ENCODE measurements at places on chromosomes 4 and X.

DNA sequence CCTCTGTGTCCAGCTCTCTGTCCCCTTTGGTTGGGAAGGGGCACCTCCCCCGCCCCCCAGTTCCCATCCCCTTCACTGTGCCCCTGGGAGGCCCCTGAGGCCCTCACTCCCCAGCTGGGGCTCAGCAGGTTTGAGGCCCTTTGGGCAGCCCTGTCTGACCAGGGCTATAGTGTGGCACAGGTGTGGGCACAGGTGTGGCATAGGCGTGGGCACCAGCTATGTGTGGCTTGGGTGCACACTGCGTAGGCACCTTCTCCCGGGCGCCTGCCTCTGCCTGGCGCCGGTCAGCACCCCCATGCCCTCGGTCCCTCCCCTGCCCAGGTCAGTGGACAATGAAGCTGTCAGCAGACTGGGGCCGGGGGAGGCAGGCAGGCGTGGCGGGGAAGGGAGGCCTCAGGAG, 7.5 kb upstream of the FGFR3 start:
- DNase-seq: no peak

DNA sequence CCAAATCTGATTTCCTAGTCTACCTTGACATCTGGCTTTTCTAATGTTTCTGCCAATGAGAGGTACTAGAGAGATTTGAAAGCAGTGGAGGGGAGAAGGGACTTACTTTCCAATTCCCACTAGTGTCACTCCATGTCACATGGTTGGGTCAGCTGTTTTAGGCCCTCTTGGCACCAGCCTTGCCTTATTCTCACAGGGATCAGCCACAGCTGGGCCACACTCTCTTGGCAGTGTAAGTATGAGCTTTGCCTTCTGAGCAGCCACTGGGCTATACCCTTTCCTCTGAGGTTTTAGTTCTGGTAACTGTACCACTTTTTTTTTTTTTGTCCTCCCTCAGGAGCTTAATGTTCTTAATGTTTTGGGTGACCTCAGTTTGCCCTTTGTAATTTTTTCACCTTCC, 10.2 kb upstream of the ADH1C start:
- no peak for DNase-seq

GRCh38 chrX:10821293-10821692, 200.9 kb upstream of the MID1 start:
- no peak for DNase-seq

- no peak for DNase-seq
Observed at GRCh38 chr4:13182133-13182532, 302.0 kb downstream of the RAB28 start.

DNA sequence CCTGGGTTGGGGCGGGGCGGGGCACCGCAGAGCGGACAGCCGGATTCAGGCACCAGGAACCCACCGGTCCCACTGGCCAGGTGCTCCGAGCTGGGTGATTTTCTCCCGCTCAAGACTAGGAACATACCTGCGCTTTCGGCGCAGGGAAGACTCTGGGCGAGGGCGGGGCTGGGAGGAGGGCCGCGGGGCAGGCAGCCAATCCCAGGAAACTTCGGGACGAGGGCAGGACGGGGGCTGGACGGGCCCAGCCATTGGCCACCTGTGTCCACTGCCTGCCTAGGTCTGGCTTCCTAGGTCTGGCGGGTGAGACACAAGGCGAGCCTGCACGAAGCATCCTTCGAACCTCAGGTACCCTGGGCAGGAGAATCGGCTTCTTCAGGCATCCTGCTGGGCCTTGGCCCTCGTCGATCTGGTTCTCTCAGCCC, 274 bp upstream of the ERVMER34-1 start:
- no peak for DNase-seq

DNA sequence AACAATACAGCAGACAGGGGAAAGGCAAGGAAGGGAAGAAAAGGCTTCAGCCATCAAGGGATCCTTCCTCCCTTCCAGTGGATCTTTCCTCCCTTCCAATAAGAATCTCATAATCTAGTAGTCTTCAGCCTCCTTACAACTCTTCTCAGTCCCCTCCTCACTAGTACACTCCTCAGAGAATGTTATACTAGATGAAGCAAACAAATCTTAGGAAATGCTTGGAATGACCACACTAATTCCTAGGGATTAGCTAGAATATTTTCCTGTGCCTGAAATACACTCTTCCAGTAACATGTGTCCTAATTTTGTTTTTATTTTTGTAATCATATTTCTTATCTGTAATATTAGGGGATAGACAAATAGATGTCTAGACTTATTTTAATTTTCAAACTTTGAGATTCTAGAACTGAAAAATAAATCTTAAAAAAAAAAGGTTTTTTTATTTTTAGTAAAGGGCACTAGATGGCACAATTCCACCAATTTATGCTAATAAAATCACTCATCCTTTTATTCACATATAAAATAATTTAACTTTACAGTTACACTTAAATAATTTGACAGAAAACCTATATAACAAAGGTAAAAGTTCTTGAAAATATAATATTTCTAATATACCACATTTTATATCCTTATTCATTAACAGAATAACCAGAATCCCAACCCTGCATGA, 7.0 kb upstream of the STPG2 start:
- DNase-seq: no peak

- DNase-seq: no peak
Observed at GRCh38 chr4:101102114-101102742, 245.1 kb downstream of the PPP3CA start.

GRCh38 chr4:71663780-71664179, 120.1 kb downstream of the GC start:
- no peak for DNase-seq

- no peak for DNase-seq
Observed at GRCh38 chr4:153494562-153494961, 28.4 kb downstream of the TMEM131L start.

DNA sequence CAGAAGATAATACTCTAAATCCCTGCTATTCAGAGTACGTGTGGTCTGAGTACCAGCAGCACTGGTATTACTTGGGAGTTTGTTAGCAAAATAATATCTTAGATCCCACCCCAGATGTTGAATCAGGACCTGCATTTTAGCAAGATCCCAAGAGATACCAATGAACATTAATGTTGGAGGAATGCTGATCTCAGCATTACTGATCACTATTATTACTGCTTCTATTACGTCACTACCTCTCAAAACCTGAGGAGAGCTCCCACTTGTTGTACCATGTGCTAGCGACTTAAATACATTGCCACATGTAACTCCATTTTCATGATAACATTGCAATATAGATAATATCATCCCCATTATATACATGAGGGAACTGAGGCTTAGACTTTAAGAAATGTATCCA, 185.2 kb downstream of the SPRY1 start:
- DNase-seq: no peak

DNA sequence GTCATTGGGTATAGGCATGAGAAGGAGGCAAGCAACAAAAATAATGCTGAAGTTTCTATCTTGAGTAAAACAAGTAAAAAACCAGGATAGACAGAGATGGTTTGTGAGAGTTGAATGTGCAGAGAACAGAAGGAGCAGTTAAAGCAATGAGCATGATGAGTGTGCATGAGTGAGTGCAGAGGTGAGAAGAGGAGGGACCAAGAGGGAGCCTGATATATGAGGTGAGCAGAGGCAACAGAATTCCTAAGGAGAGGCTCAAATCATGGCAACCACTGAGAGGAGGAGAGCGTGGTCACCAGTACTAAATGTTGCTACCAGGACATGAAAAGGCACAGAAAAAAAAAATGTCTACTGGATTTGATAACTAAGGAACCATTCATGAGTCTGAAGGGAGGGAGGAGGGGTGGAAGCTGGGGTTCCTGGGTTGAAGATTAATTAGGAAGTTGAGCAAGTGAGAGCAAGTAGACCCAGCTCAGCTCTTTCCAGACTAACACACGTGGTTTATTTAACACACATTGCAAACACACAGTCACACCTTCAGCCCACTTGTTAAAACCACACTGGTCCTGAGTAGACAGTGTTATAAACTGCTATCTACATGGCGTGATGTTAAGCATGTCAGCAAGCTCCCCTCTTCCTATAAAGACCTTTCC, 69.0 kb upstream of the IQCM start:
- DNase-seq: no peak

DNA sequence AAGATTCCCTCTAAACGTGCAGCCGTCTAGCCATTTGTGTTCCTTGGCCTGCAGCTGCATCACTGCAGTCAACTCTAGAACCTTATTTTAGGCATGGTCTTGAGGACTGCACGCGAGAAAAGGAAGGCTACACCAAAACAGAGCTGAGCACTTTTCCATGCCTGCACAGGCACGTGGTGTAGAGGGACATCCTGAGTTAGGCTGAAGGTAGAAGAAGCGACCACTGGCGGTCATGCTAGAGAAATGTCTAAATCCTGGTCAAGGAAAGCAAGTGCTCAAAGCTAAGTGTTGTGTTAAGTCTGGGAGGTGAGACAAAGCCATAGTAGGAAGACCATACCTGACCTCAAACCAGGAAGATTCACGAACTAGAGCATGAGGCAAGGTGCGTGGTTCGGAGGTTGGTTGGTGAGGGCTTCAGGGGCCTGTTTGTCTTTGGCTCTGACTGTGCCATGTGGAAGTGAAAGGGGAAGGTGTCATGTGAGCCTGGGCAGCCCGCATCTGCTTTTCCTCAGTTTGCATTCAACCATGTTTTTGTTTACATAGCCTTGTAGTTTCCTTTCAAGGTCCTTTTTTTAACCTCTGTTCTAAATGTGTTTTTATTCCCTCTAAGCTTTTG, 203.8 kb downstream of the AASDH start:
- DNase-seq: no peak

- DNase-seq: no peak
Observed at GRCh38 chr4:132670557-132670956, 478.5 kb upstream of the PCDH10 start.

DNA sequence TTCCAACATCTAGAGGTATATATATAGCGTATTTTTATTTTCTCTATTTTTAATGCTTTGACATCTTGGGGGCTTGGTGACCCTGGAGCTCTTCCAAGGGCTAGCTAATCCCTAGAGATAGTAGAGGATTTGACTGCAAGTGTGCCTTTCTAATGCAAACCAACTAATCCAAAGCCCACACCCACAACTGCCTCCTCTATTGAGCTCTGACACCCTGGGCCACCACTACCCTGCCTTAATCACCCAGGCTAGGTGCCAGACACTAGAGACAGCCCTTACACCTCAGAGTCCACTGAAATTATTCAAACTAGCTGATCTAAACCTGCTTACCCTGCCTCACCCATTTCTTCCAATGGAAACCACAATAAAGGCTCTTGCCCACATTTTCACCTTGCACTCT, 69.6 kb upstream of the ATXN3L start:
- DNase-seq: no peak

GRCh38 chr4:158201876-158202275, 8.4 kb upstream of the TMEM144 start:
- DNase-seq: no peak

GRCh38 chr4:184215709-184216328, 1.9 kb downstream of the ENPP6 start:
- no peak for DNase-seq

DNA sequence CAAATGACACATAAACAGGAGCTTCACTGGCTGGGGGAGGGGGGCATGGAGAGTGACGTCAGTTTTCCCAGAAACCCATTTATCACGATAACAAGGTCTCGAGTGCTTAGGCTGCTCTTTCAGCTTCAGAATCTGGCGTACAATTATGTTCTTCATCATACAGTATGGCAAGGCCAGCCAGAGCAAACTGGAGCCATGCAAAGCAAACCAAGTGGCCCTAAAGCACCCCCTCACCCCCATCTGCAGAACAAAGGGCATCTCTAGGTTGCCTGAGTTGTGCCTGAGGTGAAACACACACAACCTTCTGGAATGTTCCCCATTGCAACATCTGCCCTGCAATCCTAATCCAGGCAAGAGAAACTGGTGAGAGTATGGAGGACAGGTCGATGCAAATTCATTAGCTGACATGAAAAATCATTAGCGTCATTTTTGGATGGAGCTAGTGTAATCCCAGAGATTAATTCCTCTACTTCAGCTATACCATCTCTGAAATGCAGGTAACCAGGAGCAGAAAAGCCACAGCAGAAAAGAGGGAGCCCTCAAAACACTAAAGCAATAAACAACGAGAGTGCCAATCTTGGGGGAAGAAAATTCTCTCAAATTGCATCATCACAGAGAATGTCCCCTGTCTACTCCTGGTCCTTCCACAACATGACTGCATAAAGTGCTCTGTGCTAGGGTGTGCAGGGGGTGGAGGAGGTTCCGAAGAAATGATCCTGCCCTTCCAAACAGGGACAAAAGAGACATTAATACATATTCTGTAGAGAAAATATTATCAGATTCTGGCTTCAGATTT, 1.8 kb downstream of the SEPTIN6 start:
- peak; percentile 71 for DNase-seq

- DNase-seq: no peak
Observed at GRCh38 chrX:127037159-127037558, 217.6 kb downstream of the PRR32 start.

DNA sequence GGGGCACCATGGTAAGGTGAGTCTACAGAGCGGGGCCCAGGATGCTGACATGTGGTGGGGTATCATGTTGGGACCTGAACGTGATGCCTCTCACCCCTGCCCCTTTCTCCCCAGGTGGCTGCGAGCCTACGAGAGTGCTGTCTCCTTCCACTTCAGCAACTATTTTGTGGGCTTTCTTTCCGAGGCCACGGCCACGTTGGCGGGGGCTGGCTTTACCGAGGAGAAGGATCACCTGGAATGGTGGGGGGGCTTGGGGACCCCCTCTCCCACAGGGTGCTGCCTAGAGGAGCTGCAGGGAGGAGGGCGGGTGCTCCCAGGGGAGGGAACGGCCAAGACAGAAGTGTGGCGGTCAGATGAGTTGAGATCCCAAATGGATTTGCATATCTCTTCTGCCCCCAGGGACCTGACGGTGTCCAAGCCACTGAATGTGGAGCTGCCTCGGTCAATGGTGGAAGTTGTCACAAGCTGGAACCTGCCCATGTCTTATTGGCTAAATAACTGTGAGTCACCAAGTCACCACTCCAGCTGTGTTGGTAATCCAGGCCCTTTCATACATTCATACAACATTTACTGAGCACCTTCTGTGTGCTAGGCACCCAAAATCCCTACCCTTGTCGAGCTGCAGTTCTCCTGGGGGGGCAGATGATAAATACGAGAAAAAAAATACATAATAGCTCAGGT, 5.5 kb downstream of the PORCN start:
- DNase-seq: no peak

- DNase-seq: no peak
Observed at GRCh38 chrX:129478516-129478915, 44.8 kb downstream of the SMARCA1 start.

DNA sequence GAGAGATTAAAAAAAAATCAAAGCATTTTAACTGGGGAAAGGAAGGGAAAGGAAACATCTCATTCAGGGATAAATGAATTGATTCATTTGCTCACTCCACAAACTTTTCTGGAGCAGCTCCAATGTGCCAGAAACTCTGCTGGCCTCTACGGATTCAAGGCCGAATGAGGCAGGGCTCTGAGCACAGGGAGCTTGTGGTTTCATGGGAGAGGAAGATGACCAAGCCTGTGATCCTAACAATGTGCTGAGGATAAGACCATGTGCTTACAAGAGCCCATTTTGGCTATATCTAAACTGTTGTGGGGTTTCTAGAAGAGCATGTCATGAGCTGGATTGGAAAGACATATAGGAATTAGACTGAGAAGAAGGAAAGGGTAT, 137.5 kb downstream of the ZNF674 start:
- DNase-seq: no peak

GRCh38 chr4:158444621-158445020, 77.1 kb upstream of the RXFP1 start:
- DNase-seq: no peak

GRCh38 chr4:167774646-167775045, 317.7 kb upstream of the ANXA10 start:
- DNase-seq: no peak

- no peak for DNase-seq
Observed at GRCh38 chrX:41491267-41492004, 44.3 kb downstream of the NYX start.
